Hematopoietic multipotent progenitor cell (in vitro differentiated cells): ENCODE measurements at places on chromosomes 1 and 21.
A peak's percentile ranks its signal among the peaks of the same experiment; 100 is the strongest.

- DNase-seq, result no peak
Measured at GRCh38 chr1:199780948-199781670, 246.4 kb upstream of the NR5A2 start.

- DNase-seq, result no peak
Measured at GRCh38 chr1:77424236-77424635, 142.4 kb downstream of the AK5 start.

GRCh38 chr1:202357506-202357905 is 9.0 kb downstream of the PPP1R12B start:
- no peak for DNase-seq

DNA sequence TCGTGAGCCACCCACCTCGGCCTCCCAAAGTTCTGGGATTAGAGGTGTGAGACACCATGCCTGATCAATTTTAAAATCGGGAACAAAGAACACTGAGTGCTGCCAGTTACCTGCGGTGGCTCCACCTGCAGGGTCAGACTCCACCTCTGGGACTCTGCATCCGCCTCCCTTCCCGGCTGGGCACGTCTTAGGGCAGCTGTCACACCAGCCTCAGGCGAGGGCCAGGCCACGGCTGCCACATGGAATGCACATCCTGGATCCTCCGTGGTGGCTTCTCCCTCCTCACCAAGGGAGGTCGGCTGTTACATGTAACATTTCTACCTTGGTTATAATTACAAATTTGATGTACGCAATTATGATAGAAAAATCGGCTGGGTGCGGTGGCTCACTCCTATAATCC is 5.9 kb upstream of the MXRA8 start:
- DNase-seq, result no peak

DNA sequence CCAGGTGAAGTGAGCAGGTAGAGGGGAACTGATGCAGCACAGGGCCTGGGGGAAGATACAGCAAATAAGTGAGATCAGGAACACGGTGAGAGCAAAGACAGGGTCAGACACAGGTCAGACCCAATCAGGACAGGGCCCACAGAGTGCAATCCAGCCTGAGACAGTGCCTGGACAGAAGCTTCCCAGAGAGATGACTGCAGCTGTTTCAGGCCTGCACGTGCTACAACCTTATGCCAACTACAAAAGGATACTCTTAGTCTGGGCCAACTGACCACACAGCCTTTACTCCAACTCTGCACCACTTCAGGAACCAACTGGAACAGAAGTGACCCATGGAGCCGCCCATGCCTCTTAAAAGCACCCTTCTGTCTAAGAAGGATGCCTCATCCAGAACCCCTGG is 228.0 kb downstream of the TOMM20 start:
- DNase-seq, result no peak

DNA sequence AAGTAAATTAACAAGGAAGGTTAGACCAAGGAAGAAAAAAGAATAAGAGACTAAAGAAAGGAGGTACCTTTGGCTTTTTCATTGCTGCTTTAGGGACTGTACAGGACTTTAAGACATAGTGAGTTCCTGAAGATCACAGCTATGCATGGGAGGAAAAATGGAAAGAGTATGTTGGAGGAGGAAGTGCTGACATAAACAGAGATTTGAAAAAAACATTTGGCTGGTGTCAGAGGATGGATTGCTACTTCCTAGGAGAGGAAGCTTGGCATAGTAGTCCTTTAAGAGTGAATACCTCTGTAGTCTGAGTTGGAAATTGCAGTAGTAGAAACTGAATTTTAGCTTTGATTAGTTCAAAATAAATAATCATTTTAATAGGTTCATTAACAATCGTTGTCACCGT is 398.4 kb downstream of the RYR2 start:
- no peak for DNase-seq

DNA sequence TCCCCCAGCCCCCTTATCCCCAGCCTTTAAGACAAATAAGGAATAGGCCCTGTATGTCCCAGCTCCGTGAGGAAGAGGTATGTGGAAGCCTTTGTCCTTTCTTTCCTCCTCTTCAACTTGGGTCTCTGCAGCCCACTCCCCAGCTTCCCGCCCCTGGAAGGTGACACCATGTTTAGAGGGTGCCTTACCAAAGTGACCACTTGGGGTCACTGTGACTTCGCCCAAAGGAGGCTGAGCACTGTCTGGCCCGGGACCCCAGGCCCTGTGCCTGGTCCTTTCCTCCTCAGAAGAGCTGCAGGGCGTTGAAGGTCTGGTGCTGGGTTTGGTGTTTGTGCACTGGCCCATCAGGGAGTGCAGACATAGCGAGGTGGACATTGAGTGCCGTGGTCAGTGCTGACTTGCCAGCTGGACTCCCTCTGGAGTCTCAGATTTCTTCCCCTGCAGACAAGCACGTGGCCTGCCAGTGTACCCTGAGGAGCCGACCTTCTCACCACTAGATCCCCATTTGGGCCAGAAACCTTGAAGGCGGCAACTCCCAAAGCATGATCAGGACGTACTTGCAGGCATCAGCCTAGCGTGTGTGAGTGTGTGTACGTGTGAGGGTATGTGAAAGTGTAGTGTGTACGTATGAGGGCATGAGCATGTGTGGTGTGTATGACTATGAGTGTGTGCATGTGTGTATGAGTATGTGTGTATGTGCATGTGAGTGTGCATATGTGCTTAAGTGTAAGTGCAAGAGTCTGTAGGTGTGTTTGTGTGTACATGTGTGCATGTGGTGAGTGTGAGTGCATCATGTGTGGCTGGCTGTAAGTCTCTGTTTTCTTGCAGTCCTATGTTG is 181.4 kb upstream of the KIAA0040 start:
- peak; percentile 23 for DNase-seq

- no peak for DNase-seq
Measured at GRCh38 chr1:89382479-89382878, 18.6 kb downstream of the GBP6 start.

DNA sequence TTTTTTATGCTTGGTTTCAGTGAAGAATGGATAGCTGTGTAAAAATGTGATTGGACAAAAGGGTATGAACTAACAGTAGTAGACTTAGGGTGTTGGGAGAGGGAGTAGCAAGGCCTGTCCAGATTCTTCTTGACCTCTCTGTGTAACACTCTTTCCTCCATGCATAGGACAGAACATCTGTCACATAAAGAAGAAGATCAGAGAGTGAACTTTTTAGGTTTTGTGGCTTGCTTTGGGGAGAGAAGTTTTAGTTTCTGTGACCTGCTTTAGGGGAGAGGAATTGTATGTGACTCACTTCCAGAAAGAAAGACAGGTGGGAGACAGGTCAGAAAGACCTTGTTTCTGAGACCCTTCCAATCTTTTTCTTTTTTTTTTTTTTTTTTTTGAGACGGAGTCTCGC is 27.3 kb upstream of the LRRC52 start:
- no peak for DNase-seq

- DNase-seq, result peak; percentile 3
Measured at GRCh38 chr1:42888013-42888633, 41.7 kb downstream of the ZNF691 start.

DNA sequence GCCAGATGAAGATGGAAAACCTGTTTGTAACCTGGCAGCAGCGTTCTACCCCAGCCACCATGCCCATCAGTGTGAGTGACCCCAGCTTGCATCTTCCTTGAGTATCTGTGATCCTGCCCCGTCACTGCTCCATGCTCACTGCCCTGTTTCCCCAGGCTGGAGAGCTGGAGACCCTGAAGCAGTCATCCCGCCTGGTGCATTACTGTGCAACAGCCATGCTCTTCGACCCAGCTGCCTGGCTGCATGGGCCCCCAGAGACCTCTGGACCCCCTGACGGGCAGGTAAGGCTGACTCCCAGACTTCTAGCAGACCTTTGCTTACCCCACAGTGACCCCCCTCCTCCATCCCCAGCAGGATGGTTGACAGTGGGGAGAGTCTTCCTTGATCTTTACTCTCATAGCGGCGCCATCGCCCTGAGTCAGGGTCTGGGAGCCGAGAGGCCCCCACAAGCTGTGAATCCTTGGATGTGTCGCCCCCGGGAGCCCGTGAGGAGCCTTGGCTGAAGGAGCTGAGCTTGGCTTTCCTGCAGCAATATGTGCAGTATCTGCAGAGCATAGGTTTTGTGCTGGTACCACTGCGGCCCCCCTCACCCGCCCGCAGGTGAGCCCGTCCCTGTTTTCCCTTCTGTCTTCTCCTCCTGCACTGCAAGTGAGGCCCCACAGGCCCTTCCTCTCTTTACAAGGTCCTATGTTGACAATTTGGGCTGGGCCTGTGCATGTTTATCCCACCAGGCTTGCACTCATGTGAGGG is 10.4 kb downstream of the HYI start:
- DNase-seq, result no peak

DNA sequence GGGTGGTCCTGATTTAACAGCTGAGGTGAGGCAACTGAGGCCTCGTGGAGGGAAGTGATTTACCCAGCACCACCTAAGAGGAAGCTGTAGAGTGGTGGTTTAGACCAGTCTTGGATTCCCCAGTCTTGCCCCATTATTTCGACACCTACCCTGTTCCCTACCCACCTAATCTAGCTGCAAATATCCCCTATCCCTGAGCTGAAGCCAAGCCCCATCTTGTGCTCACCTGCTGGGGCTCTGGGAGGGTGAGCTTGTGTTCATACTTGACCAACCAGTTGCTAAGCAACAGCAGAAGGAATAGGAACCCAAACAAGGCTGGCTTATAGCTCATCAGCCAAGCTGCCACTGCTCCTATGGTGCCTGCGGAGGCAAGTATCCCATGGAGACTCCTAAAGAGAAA is 2.0 kb downstream of the TEX46 start:
- DNase-seq, result no peak

DNA sequence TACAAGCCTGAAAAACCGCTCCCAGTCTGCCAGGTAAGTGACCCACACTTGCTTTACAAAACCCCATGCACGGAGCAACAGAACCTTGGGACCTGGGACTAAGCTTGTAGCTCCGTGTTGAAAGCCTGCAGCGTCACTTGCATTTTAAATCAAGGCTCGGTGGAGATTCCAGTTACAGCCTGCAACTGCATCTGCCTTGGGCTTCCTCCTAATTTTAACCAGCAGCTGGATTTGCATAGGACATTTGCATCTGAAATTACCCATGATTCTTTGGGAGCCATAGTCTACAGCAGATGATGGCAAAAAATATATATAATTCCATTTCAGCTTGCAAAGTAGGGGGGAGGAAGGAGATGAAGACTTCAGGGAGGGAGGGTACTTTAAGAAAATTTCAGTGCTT is 62.4 kb upstream of the IGSF21 start:
- no peak for DNase-seq

DNA sequence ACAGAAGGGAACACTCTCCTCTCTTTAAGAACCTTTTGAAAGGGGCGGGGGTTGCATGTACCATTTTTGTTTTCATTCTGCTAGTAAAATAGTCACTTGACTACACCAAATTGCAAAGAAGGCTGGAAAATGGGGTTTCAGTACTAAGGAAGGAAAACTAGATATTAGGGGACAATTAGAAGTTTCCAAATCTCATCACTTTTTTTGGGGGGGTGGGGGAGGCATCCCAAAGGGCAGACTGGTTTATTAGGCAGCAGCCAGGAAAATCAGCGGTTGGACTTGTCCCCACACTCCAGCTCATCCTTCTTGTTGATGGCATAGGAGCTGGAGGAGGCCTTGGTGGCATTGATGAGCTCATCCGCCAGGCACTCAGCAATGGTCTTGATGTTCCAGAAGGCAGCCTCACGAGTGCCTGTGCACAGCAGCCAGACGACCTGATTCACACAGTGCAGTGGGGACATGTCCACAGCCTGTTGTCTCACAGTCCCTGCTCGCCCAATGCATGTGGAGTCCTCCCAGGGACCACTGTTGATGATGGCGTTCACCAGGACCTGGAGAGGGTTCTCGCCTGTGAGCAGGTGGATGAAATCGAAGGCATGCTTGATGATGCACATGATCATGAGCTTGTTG is 1.7 kb upstream of the TMEM50B start:
- DNase-seq, result no peak

DNA sequence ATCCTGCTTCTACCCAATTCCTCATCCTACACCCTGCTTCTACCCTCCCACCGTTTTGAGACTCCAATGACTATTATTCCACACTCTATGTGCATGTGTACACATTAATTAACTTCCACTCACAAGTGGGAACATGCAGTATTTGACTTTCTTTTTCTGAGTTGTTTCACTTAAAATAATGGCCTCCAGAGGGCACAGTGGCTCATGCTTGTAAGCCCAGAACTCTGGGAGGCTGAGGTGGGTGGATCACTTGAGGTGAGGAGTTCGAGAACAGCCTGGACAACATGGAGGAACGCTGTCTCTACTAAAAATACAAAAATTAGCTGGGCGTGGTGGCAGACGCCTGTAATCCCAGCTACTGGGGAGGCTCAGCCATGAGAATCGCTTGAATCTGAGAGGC is 464.8 kb downstream of the PTBP2 start:
- no peak for DNase-seq

GRCh38 chr1:19647643-19648042 is 3.5 kb downstream of the NBL1 start:
- peak; percentile 85 for DNase-seq

GRCh38 chr1:171460018-171460620 is 25.2 kb upstream of the PRRC2C start:
- no peak for DNase-seq

GRCh38 chr1:229059671-229060539 is 211.0 kb upstream of the RAB4A start:
- no peak for DNase-seq

GRCh38 chr1:76465030-76465429 is 390.5 kb downstream of the ST6GALNAC3 start:
- DNase-seq, result no peak

DNA sequence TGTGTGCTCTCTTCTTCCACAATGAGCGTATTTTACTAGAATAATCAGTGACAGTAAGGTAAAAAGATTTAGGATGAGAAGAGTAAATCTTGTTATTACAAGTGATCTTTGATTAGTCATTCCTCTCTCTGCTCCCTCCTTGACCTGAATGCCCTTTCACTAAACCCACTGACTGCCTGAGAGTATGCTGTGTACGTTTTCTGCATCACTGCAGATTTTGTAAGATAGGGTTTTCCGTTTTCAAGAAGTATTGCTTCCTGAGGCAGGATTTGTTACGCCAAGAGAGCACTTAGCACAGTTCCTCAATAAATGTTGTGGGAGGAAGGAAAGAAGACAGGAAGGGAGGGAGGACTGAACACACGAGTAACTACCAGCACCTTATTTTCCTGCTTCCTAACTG is 7.7 kb upstream of the LAMB3 start:
- peak; percentile 29 for DNase-seq

DNA sequence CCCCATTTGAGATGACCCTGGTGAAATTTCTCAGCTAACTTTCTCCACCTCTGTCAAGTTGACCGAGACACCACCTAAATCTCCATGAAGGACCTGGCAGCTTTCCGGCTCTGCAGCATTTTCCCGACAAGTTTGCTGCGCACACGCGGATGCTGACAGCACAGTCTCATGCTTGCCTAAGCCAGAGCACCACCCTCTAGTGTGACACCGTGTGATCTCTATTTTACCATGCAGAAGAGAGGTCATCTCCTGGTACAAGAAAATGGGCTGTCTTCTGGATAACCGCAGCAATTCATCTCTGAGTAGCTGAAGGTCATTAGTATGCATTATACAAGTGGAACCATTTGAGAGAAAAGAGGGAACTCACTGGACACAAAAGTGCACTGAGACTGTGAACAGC is 38.9 kb upstream of the H6PD start:
- DNase-seq, result no peak
